ENCODE measurements at places on chromosomes 3 and 15.

- DNase-seq = no peak
Measured at GRCh38 chr3:112348943-112349342, 16.0 kb downstream of the CD200 start.

- peak; percentile 98 for DNase-seq
Measured at GRCh38 chr3:40309418-40309924, at the start of gene EIF1B. EIF1B (plus strand) TSS chr3:40309707; CDS start chr3:40309942, 235 bp downstream.

DNA sequence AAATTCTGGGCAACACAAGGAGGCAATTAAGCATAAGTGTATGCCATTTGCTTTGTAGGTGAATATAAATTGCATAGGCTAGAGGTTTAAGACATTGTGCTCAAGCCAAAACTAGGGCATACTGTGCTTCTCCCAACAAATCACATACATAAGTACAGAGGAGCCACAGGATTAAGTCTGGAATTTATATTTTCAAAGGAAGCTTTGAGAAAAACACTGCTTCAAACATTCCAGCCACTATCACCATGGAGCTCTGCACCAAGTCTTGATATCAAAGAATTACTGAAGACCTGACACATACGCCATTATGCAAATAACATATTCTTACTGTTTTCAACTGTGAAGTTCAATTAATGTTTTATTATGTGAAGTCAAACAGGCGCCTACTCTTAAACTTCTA lies 119.4 kb upstream of the NPHP3 start:
- DNase-seq = no peak

DNA sequence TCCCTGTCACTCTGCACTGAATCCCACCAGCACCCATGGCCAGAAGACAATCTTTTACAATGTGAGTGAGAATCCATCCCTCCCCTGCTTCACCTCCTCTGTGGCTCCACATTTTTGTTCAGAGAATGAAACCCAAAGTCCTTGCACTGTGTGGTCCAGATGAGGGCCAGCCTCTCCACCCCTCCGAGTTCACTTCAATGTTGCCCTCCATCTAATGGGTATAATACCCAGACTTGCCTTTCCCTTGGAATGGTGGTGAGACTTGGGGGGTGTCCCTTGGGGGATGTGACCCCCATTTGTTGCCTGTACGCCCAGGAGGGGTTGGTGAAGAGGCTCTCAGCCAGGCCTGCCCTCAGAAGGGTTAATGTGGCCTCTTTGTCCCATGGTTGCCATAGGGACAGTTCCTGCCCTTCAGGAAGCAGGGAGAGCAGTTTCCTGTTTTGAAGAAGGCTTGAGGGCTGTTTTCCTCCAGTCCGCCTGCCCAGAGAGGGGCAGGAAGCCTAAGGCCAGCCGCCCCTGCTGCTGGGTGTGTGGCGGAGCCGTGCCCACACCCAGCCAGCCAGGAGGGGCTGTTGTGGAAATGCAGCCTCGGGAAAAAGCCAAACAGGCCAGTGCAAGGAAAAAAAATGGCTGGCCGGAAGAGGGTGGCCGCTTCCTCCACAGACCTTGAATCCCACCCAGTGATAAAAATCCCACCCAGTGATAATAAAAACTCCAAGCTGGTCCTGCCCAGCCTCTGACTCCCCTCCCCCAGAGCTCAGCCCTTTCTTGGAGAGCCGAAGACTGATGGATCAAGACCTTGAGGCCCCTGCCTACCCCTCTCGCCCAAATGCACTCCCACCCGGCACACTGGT lies 14.6 kb upstream of the FGD5 start:
- no peak for DNase-seq

DNA sequence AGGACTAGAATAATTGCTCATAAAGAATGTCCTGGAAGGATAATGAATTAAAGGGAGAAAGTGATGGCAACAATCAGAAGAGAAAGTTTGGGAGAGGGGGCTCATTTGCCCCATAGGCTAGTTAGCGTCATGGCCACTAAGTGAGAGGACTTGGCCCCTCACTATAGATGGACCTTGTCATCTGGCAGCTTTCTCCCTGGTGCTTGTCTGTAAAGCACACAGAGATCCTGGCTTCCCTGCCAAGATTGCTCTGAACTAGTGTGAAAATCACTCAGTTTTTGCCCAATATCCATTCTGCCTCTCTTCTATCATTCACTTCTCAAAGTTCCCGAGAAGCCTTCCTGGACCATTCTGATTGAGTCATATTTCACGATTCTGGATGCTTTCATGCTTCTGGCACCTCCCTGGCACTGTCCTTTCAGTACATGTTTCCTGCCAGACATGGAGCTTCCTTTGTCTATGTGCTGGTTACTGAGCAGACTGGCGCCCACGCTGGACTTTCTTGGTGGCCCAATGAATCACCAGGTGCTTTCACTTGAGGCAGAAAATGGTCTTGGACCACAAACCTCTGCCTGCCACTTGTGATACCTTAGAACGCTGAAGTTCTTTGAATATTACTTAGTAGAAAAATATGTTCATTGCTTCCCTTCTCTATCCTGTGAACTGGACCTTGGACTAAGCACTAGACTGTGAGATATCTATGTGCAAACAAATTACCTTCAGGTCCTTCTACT lies 709.6 kb upstream of the CFAP20DC start:
- no peak for DNase-seq

GRCh38 chr3:124785973-124786372 lies 55.7 kb downstream of the UMPS start:
- DNase-seq = no peak

GRCh38 chr3:139523718-139524117 lies 15.8 kb downstream of the RBP1 start:
- DNase-seq = no peak

GRCh38 chr15:52252781-52253180 lies 42.8 kb downstream of the MYO5C start:
- no peak for DNase-seq

- no peak for DNase-seq
Measured at GRCh38 chr3:124669470-124669869, 60.8 kb upstream of the UMPS start.

DNA sequence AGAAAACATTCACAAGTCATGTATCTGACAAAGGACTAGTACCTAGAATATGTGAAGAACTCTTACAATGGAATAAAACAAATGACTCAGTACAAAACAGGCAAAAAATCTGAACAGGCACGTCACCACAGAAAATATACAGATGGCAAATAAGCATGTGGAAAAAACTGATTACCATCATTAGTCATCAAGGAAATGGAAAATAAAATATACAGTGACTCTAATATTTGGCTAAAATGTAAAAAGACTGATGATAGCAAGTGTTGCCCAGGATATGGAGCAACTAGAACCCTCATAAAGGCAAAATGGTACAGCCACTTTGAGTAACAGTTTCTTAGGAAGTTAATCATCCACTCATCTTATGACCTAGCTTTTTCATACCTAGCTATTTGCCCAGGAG lies 95.8 kb upstream of the ABHD17C start:
- DNase-seq = no peak

GRCh38 chr3:12963231-12963896 lies 109.9 kb downstream of the IQSEC1 start:
- no peak for DNase-seq

DNA sequence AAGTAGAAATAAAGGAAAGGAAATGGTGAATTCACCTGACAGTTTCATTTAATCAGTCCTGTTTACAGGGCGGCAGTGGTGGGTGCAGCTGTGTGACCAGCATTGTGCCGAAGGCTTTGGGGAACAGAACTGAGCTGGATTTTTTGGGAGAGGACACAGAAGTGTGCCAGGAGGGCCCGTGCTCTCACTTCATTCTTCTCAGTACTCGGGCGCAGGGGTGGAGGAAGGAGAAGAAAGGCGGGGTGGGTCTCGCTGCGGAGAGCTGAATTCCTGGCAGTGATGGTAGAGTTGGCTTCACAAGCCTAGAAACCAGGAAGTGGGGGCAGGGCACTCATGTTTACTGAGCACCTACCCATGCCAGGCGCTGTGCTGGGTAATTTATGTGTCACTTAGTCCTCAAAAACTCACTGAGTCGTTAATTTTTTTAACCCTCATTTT lies 64.6 kb downstream of the CRTC3 start:
- peak; percentile 70 for DNase-seq

DNA sequence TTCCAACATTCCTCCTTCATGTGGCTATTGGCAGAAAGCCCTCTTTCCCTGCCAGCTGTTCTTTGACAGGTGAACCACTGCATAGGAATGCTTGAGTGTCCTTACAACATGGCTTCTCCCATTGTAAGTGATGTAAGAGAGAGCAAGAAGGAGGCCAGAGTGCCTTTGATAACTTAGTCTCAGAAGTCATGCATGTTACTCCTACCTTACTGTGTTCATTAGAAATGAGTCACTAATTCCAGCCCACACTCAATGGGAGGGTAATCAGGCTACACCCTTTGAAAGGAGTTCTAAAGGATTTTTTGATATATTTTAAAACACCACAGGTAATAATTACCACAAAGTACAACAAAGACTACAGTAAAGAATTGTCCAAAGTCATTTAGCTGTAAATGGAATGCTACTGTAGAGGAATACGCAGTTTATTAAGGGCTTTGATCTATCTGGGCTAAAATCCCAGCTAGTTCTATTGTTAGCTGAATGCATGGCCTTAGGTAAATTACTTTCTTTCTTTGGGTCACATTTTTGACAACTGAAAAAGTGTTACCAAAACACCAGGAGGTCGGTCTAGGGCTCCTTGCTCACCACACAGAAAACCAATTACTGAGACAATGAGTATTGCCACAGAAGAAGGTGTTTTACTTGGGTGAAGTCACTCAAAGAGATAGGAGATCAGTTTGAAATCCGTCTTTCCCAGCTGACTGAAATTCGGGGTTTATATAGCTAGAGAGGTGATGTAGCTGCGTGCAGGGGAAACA lies 154.9 kb downstream of the GRM7 start:
- DNase-seq = no peak

- DNase-seq = no peak
Measured at GRCh38 chr3:14170531-14171159, 7.8 kb downstream of the XPC start.

DNA sequence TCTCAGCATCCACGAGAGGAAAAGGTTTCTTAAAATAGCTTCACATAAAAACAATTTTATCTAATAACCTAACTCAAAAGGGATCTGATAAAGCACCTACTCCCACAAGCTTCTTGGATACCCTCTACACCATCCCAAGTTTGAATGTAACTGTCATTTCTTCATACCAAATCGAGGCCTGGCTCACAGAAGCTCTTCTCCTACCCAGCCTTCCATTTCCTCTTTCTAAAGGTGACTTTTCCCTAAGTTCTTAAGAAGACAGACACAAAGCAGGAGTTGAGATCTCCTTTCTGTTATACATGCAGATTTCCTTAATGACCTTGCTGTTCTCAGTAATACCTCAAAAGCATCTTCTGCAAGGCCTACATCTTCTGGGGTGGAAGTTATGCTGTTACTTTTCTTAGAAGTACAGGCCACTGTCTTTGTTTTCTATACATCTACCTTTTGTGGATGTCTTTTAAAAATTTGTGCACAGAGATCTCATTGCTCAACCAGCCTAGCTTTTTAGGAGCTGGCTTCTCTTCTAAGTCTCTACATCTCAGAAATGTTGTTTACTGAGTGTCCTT lies 3.4 kb upstream of the LRRIQ4 start:
- no peak for DNase-seq

GRCh38 chr15:29921130-29921601 lies 98.9 kb upstream of the TJP1 start:
- no peak for DNase-seq

DNA sequence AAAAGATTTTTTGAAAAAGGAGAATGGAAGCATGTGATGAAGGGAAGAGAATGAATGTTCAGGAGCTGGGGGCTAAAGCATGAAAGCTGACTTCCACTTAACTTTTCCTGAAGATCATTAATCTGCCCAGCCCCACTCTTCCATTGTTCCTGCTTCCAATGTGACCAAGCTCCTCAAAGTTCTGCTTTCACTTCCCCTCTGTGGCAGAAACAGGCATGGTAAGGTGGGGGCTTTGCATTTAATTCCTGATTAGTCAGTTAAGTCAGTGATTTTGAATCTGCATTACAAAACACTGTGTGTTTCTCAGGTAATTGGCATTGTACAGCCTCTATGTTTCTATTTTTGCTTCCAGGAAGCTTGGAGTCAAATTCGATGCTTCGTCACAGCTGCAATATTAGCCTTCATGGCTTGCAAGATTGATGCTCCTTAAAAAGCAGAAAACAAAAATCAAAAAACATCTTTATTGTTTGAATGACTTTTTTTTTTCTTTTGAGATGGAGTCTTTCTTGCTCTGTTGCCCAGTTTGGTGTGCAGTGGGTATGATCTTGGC lies 7.3 kb upstream of the TM6SF1 start:
- DNase-seq = no peak

DNA sequence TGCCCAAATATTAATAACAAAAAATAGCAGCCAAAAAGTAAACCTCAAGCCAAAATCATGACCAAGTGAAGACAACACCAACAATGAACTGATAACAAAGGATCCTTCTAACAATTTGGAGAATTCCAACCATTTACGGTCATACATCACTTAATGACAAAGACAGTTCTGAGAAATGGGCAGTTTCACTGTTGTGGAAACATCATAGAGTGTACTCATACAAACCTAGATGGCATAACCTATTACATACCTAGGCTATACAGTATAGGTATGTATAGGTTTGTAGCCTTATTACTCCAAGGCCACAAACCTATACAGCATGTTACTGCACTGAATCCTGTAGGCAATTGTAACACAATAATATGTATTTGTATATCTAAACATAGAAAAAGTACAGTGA lies 12.4 kb downstream of the ANO10 start:
- no peak for DNase-seq

- DNase-seq = no peak
Measured at GRCh38 chr3:69144631-69145245, 22.3 kb upstream of the LMOD3 start.

GRCh38 chr3:139629033-139629432 lies 48.7 kb downstream of the NMNAT3 start:
- no peak for DNase-seq

DNA sequence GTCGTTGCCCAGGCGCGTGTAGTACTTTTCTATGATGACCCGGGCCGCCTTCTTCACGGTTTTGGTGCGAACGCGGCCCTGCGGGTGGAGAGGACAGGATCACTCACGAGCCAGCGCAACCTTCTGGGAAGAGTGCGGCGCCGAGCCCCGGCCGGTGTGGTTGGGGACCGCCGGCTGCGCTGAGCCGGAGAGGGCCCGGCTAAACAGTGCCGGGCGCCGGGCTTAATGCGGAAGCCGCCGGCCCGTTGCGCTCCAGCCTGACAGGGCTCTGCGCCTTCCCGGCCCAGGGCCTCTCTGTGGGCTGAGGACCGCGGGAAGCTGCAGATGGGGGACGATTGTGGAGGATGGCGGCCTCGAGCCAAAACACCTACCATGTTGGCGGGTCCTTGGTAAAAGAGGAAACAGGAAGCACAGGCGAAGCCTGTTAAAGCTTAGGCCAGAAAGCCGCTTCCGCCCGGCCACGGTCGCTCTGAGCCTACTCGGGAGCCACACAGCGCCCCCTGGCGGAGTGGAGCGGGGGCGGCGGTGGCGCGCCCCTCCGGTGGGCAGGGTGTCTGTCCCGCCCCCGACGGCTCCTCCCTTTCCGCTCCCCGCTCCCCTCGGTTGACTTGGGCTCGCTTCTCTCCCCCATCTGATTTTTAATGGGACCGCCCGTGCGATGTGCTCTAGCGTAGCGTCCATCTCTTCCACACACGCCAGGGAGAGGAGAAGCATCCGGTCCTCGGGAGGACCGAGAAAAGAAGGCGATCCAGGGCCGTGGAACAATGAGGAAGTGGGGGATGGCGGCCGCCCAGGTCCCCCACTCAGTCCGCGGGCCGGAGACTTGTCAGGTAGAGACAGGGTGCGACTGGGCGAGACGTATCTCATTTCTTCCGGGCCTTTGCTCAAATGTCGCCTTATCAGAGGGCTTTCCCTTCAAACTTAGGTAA lies at the start of gene RPS17:
Gene RPS17, minus strand, starts transcription at position 403 of the 929 bp plus-strand sequence. Its CDS starts 29 bp downstream, at position 374.
- DNase-seq = peak; percentile 93
